ENCODE measurements at places on chromosomes 16 and 17.

DNA sequence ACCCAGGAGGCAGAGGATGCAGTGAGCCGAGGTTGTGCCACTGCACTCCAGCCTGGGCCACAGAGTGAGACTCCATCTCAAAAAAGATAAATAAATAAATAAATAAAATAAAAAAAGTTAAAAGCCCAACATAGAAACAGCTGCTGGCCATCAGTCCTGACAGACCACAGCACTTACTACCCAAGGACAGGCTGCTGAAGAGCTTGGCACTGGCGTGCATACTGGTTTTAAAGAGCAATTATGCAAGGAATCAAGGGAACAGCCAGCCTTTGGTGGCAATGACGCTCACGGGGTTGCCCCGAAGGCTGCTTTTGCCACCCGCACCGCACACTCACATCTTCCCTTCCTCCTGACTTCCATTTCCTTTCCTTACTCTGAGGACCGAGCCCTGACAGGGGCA lies 4.2 kb downstream of the PLD6 start:
- DNase-seq: no peak

GRCh38 chr17:43431714-43432523 lies 33.1 kb downstream of the ARL4D start:
- DNase-seq: peak; percentile 59

GRCh38 chr16:65012357-65012756 lies 109.5 kb downstream of the CDH11 start:
- no peak for DNase-seq

DNA sequence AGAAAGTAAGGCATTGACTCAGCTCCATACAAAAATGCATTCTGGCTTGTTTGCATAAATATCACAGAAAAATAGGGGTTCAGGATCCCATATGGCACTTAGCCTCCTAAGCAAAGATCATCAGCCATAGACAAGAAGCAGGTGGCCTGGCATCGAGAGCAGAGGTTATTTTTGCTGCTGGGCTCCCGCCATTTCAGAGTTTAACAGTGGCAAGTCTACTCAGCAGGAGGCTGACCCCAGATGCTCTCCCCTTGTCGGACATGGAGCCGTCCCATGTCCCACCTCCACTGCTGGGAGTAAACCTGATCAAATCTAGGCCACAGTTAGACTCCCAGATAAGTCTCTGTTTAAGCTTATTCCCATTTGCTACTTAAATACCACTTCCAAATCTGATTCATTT lies 269.1 kb downstream of the FTO start:
- DNase-seq: no peak

GRCh38 chr16:81711657-81712319 lies 67.3 kb upstream of the PLCG2 start:
- DNase-seq: no peak

Measured in NCI-H2171 (cell line).